ENCODE measurements at places on chromosomes 4 and X.

DNA sequence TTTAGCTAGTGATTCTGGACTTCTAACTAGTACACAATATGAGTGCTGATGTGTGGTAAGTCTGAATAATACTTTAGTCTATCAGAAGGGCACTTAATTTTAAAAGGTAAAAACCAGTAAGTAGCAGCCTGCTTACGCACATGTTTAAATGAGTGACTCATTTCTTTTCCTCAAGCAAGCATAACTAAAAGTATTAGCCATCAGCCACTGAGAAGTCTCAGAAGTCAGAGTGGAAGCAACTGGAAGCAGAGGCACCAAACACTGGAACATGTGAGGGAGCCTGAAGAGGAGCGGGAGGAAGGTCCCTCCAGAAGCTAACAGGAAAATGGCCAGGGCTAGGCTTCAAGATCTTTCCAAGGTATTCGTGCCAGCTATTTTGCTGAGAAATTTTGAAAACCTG is 257.7 kb downstream of the RAPGEF2 start:
- no peaks in the 10 kb centered on the region for H3K36me3 ChIP-seq
- DNase-seq, result no peak
- no peak overlapping the region for H3K27ac ChIP-seq
- no peaks in the 10 kb centered on the region for H3K27me3 ChIP-seq

- H3K4me1 ChIP-seq, result no peaks in the 10 kb centered on the region
- H3K27me3 ChIP-seq, result no peaks in the 10 kb centered on the region
- DNase-seq, result no peak
- no peak overlapping the region for H3K27ac ChIP-seq
Measured at GRCh38 chr4:143254491-143255226, 69.9 kb downstream of the USP38 start.

- H3K27me3 ChIP-seq, result no peaks in the 10 kb centered on the region
- H3K36me3 ChIP-seq, result no peaks in the 10 kb centered on the region
- DNase-seq, result peak; percentile 47
- H3K4me1 ChIP-seq, result peaks cover 19% of the 10 kb centered on the region
- H3K27ac ChIP-seq, result peak overlapping the region; percentile 89
- peak overlapping the region; percentile 73 for H3K4me3 ChIP-seq
Measured at GRCh38 chrX:40646489-40647306, 663 bp downstream of the CXorf38 start.

- H3K4me1 ChIP-seq, result no peaks in the 10 kb centered on the region
- no peaks in the 10 kb centered on the region for H3K27me3 ChIP-seq
- no peak for DNase-seq
- H3K4me3 ChIP-seq, result no peak overlapping the region
- no peak overlapping the region for H3K27ac ChIP-seq
Measured at GRCh38 chr4:21872101-21872500, 76.5 kb downstream of the KCNIP4 start.

- peaks cover 26% of the 10 kb centered on the region for H3K4me1 ChIP-seq
- no peaks in the 10 kb centered on the region for H3K36me3 ChIP-seq
- H3K27me3 ChIP-seq, result no peaks in the 10 kb centered on the region
- DNase-seq, result no peak
- H3K4me3 ChIP-seq, result no peak overlapping the region
Measured at GRCh38 chr4:38857354-38858096, 908 bp upstream of the TLR6 start.

GRCh38 chrX:940691-941090 is 271.8 kb downstream of the CRLF2 start:
- no peak overlapping the region for H3K4me3 ChIP-seq
- no peak overlapping the region for H3K27ac ChIP-seq
- H3K4me1 ChIP-seq, result no peaks in the 10 kb centered on the region
- no peaks in the 10 kb centered on the region for H3K36me3 ChIP-seq

- no peaks in the 10 kb centered on the region for H3K27me3 ChIP-seq
- no peak for DNase-seq
- H3K4me1 ChIP-seq, result no peaks in the 10 kb centered on the region
- no peak overlapping the region for H3K4me3 ChIP-seq
Measured at GRCh38 chrX:129701624-129702069, 37.1 kb upstream of the XPNPEP2 start.

GRCh38 chr4:177119691-177120090 is 190.0 kb upstream of the NEIL3 start:
- no peak overlapping the region for H3K27ac ChIP-seq
- no peaks in the 10 kb centered on the region for H3K27me3 ChIP-seq
- H3K36me3 ChIP-seq, result no peaks in the 10 kb centered on the region
- no peak for DNase-seq

DNA sequence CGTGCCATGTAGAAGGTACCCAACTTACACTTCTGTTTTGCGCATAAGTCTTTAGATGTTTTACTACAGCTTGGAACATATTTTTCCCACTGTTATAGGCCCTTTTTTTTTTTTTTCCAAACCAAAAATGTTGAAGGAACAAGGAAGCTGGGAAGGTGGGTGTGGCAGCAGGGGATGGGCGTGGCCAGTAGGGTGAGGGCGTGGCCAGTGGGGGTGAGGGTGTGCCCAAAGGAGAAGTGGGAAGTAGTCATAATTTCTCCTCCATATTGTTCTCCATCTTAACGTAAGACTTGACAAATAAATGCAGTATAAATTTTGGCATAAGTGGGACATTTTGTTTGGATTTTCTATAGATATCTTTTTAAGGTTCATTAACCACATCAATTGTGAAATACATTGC is 30.4 kb downstream of the CLDN22 start:
- DNase-seq, result no peak
- H3K4me3 ChIP-seq, result no peak overlapping the region
- H3K27me3 ChIP-seq, result no peaks in the 10 kb centered on the region
- H3K36me3 ChIP-seq, result no peaks in the 10 kb centered on the region
- no peaks in the 10 kb centered on the region for H3K4me1 ChIP-seq
